Transverse colon (tissue), 4 donors: ENCODE measurements at places on chromosomes 3 and 15. TPM values are rescaled to one million over a fixed set of nuclear protein-coding genes. Genes with fewer than 3 reads are reported as not detected.

DNA sequence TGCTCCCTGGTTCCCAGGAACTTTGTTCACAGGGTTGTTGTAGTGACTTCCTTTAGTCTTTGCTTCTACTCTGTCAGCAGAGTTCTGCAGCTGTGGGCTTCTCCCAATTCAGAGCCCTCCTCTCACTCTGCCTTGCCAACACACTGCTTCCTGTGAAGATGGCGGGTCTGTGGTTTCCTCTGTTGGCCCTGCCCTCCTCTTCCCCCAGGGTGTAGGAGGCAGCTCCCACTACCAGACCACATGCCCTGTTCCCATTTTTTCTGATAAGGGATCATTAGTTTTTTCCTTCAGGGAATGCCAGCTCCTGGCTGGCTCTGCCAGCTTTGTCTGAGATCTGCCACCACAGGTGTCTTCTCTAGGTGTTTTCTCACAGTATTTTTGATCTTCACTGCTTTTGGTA, 12.7 kb downstream of the SPSB4 start:
- no peak overlapping the region for H3K27ac ChIP-seq
- no peak overlapping the region for H3K4me3 ChIP-seq
- H3K27me3 ChIP-seq, result no peaks in the 10 kb centered on the region
- DNase-seq, result no peak
- no peaks in the 10 kb centered on the region for H3K4me1 ChIP-seq
- H3K36me3 ChIP-seq, result no peaks in the 10 kb centered on the region

DNA sequence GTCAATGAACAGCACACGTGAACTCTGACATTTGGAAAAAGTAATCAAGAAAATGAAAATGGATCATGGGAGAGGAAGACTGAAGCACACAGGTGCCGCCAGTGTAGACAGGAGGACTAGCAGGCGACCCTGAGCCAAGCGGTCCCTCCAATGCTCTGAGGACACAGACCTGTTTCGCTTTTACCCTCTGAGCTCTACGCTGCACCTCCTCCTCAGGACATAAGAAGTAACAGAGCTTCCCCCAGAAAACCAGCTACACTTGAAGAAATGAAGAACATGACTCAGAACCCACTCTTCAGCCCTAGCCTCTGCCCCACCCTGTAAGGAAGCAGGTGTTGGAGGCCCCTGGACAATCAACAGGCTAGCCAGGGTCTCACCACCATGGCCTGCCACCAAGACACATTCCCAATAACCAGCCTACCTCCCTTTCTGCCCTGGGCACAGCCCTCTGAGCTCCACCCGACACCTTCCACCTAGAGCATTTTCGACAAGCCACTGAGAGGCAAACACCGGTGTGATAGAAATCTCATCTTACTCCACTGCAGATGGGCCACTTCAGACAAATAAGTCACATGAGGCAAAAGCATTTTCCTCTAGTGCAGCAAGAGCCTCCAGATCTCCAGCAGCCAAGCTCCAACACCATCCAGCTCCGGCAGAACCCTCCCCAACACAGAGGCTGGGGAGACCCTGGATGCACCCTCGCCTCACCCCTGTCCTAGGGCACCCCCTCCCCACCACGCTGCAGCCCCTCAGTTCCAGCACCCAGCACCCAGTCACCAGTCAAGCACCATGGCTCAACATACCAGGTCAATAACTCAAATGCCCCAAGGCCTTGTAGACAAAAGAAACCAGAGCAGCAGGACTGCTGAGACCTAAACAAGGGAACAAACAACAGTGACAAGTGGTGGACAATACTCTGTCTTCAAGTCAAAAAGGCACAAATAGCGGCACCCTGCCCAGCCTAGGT, 11.4 kb downstream of the FAM174B start:
- H3K36me3 ChIP-seq, result no peaks in the 10 kb centered on the region
- no peaks in the 10 kb centered on the region for H3K27me3 ChIP-seq
- peaks cover under 1% of the 10 kb centered on the region for H3K4me1 ChIP-seq
- no peak for DNase-seq

DNA sequence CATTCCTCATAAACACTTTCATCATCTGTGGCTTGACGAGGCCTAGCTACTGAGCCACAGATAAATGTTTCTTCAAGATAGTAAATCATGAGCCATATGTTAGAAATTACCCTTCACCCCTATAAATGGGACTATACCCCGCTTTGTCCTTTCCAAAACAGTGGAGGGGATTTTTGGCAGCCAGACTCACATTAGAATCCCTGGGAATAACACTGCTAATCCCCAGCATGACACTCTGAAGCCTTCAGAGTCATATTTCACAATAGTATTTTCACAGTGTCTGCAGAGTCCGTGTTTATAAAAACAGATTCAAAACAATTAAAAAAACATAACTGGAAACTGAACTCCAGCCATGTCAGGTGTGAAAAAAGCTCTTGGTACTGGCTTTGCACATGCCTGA, 271.6 kb downstream of the ERC2 start:
- no peak for DNase-seq
- no peaks in the 10 kb centered on the region for H3K4me1 ChIP-seq
- no peaks in the 10 kb centered on the region for H3K36me3 ChIP-seq

DNA sequence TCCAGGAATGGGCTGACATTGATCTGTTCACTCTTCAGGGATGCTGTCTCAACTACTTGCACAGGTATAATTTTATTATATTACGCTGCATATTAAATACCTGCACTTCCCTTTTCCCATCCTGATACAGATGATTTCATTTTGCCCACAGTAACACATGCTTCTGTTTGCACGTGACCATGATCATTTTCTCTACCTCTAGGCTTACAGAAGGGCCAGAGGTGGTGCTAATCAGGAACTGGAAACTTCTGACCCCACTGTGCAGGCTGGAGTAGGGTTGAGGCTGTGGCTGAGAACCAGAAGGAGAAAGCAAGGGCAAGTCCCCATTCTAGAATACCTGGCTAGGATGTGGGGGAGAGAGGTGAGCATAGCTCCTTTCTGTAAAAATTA, 304.8 kb downstream of the PTPRG start:
- no peaks in the 10 kb centered on the region for H3K4me1 ChIP-seq
- no peaks in the 10 kb centered on the region for H3K27me3 ChIP-seq
- H3K4me3 ChIP-seq, result no peak overlapping the region
- H3K27ac ChIP-seq, result no peak overlapping the region
- H3K36me3 ChIP-seq, result no peaks in the 10 kb centered on the region

DNA sequence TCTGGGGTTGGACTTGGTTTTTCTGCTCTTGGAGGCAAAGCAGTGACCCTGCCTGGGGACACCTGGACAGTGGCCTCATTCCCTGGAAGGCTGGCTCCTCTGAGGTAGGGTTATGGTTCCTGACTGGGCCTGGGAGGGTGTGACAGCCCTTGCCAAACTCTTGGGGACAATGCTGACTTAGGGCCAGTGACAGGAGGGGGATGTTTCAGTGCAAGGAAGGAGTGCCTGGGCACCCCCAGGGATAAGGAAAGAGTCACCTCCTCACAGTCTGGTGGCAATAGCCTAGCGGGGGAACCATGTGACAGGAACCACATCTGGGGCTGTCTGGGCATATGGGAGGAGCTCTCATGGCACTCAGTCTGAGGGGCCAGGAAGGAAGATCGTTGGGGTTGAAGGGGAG, 91.8 kb downstream of the ABHD5 start:
- H3K36me3 ChIP-seq, result no peaks in the 10 kb centered on the region
- H3K4me3 ChIP-seq, result no peak overlapping the region

The GOLGA8T gene
- total RNA-seq, result not detected

The CILP gene
- total RNA-seq, result 22.1 TPM

DNA sequence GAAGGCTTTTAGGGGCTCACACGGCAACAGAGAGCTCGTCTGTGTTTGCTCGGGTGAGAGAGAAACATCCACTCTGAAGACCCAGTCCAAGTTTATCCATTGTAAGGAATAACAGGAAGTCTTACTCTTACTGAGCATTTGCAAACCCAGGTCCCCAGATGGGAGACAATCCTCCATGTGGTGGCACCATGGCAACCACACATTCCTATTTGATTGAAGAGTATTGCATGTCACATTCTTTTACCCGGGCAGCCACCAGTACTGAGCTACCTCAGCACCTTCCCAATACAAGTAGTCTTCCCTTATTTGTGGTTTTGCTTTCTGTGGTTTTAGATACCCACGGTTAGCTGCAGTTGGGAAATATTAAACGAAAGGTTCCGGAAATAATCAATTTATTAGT, 302.9 kb upstream of the RASGRP1 start:
- H3K4me3 ChIP-seq, result no peak overlapping the region
- no peak overlapping the region for H3K27ac ChIP-seq

DNA sequence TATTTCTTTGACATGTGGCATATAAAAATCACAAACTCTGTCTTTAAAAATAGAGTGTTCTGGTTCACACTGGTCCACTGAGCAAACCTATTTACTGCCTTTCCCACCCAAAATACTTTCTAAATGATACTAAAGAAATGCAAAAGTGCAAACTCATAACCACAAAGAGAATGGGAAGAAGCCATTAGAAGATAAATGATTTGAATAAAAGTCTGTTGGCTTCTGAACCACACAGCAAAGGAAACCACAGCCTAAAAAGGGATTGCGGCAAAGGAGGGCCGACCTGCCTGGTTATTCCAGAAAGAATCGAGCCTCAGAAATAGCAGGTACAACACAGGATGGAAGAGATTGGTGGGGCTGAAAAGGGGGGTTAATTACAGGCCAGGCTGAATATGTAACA, 599.5 kb downstream of the FHIT start:
- H3K4me1 ChIP-seq, result no peaks in the 10 kb centered on the region
- H3K4me3 ChIP-seq, result no peak overlapping the region
- H3K27ac ChIP-seq, result no peak overlapping the region
- DNase-seq, result no peak

- no peaks in the 10 kb centered on the region for H3K27me3 ChIP-seq
- DNase-seq, result no peak
- H3K4me3 ChIP-seq, result no peak overlapping the region
- no peaks in the 10 kb centered on the region for H3K36me3 ChIP-seq
Observed at GRCh38 chr3:174955513-174956016, 96.4 kb downstream of the NAALADL2 start.

The ROPN1 gene
- not detected for total RNA-seq

- no peak overlapping the region for H3K4me3 ChIP-seq
- H3K4me1 ChIP-seq, result no peaks in the 10 kb centered on the region
- H3K36me3 ChIP-seq, result no peaks in the 10 kb centered on the region
- no peak overlapping the region for H3K27ac ChIP-seq
- no peak for DNase-seq
Observed at GRCh38 chr3:191761906-191762305, 300.9 kb downstream of the PYDC2 start.

The GOLGA8H gene
- 17.2 TPM for total RNA-seq

DNA sequence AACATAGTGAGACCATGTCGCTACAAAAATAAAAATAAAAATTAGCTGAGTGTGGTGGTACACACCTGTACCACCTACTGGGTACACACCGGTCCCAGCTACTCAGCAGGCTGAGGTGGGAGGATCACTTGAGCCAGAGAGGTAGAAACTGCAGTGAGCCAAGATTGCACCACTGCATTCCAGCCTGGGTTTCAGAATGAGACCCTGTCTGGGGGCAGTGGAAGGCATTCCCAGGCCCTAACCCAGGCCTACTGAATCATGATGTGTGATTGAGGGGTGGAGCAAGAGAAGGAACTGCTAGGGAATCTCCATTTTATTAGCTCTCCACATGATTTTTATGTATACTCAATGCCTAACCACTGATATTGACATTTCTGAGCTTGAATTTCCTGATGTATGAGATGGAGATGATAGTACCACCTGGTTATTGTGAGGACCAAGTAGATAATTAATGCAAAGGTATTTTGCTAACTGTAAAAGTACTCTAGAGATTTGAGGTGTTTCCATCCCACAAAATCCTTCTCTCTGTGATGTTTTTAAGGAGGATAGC, 169.5 kb upstream of the UMPS start:
- no peak overlapping the region for H3K4me3 ChIP-seq
- no peak overlapping the region for H3K27ac ChIP-seq
- no peaks in the 10 kb centered on the region for H3K27me3 ChIP-seq
- H3K36me3 ChIP-seq, result no peaks in the 10 kb centered on the region
